Kidney epithelial cell (primary cell): ENCODE measurements at places on chromosomes 1 and 21. TPM values are rescaled to one million over a fixed set of nuclear protein-coding genes. Genes with fewer than 3 reads are reported as not detected.

- DNase-seq: no peak
Measured at GRCh38 chr21:42670884-42671283, 17.5 kb downstream of the PDE9A start.

DNA sequence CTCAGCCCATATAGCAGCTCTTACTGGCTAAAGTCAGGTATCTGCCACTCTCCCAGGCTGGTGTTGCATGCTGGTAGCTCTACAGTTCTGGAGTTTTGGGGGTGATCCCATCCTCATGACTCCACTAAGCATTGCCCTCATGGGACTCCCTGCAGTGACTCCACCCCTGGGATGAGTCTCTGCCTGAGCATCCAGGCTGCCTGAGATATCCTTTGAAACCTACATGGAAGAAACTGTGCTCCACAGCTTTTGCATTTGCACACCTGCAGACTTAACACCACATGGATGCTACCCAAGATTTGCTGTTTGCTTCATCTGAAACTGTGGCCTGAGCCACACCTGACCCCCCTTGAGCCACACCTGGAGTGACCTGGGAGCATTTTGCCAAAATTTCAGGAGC is 226.4 kb downstream of the C1orf94 start:
- no peak for DNase-seq

DNA sequence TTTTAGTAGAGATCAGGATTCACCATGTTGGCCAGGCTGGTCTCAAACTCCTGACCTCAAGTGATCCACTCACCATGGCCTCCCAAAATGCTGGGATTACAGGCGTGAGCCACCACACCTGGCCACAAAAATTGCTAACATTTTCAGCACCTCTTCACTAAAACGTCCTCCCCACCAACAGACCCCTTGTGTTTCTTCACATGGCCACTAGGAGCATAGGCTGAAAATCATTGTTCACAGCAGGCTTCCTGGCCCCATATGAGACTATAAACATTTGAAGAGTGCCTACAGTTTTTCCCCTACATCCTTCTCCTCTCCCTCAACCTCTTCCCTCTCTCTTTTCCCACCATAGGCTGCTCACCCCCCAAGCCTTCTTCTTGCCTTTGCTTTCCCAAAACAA is 28.0 kb upstream of the SFPQ start:
- DNase-seq: no peak

- DNase-seq: no peak
Measured at GRCh38 chr1:94231746-94232145, 5.6 kb downstream of the ARHGAP29 start.

DNA sequence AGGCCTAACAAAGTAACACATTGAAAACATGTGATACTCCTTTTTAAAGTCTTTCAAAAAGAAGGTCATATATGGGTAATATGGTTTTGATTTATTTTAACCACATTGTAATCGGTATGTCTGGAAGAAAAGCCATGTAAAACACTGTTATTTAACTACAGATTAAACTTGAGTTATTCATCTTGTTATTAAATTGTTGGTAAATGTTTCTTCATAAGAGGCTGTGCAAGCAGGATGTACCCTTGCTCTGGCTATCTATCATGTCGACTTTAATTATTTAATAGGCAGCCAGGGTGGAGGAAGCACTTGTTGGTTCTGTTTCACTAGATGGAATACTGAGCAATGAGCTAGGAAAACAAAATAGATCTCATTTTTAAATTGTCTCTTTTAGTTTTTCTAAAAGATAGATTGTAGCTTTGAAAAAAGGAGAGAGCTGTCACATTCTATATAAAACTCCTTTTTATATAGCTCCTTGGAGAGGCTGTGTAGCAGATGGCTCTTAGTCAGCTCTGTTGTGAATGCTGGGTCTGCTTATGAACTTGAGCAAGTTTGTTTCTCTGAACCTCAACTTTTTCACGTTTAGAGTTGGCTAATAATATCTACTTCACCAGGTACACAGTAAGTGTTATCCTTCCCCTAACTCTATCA is 39.5 kb downstream of the LRRC8B start:
- DNase-seq: no peak

DNA sequence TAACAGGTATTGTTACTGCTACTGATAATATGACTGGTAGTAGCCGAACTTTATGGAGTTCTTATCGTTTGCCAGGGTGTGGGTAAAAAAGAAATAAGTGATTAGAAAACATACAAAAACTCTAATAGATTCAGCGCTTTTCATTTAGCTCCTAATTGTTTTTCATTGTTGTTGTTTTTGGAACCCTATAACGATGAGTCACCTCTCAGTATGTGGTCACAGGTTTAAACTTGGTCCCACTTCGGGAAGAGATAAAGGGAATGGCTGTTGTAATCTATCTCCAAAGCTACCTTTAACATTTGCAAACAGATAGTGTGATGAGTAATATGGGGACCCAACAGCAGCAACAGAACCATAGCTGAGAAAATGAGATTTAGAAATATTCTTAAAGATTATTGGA is 62.7 kb upstream of the BCL10 start:
- DNase-seq: no peak

GRCh38 chr1:109598655-109599054 is 20.8 kb downstream of the GNAT2 start:
- no peak for DNase-seq

DNA sequence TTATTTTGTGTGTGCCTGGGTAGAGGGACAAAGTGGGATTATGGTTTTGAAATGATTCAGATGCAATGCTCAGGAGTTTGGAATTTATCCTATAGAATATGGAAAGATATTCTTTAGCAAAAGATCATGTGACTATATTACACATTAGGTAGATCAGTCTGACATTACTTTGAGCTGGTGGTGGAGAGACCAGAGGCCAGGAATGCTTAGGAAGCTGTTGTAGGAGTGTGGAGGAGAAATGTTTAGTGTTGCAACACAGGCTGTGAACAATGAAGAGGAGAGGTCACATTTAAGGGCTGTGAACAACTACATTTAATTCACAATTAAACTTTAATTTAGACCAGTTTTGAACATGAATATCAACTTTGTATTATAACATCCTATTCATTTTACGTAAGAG is 45.3 kb upstream of the PODN start:
- DNase-seq: no peak

GRCh38 chr1:57839526-57839925 is 415.7 kb upstream of the DAB1 start:
- no peak for DNase-seq

GRCh38 chr1:32291145-32291707 is 657 bp upstream of the HDAC1 start:
- DNase-seq: no peak

GRCh38 chr1:38267037-38268036 is 220.7 kb upstream of the POU3F1 start:
- no peak for DNase-seq

- no peak for DNase-seq
Measured at GRCh38 chr1:67559222-67559700, 125.7 kb upstream of the GADD45A start.

The CRABP2 gene
- 24.5 and 29.5 TPM in 2 replicates for total RNA-seq

The SELE gene
- not detected in 2 replicates for total RNA-seq

DNA sequence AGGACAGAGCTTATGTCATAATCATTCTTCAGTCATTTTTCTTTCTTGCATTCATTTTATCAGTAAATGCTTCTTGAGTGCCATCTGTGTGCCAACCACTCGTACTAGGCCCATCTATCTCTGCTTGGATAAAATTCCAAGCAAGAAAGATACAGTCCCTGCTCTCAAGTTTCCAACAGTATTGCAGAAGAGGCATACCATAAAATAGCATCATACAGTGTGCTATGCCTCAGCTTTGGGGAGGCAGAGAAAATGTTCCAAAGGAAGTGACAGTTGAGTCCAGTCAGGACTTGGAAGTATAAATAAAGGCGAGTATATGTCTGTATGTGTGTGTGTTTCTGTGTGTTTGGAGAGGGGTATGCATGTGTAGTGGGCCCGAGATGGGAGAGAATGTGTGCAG is 113.4 kb upstream of the HOOK1 start:
- DNase-seq: no peak

The SPATA1 gene
- not detected in 2 replicates for total RNA-seq

GRCh38 chr1:33719326-33719725 is 144.6 kb upstream of the HMGB4 start:
- no peak for DNase-seq

The DTL gene
- total RNA-seq: 5.1 and 6.4 TPM in 2 replicates

The LCE1D gene
- not detected in 2 replicates for total RNA-seq

The FAM177B gene
- total RNA-seq: not detected in 2 replicates

The WLS gene
- total RNA-seq: 39.2 and 55.0 TPM in 2 replicates

- no peak for DNase-seq
Measured at GRCh38 chr1:97392701-97393100, 528.1 kb downstream of the DPYD start.

- no peak for DNase-seq
Measured at GRCh38 chr21:34536820-34537219, 24.8 kb upstream of the KCNE1 start.

DNA sequence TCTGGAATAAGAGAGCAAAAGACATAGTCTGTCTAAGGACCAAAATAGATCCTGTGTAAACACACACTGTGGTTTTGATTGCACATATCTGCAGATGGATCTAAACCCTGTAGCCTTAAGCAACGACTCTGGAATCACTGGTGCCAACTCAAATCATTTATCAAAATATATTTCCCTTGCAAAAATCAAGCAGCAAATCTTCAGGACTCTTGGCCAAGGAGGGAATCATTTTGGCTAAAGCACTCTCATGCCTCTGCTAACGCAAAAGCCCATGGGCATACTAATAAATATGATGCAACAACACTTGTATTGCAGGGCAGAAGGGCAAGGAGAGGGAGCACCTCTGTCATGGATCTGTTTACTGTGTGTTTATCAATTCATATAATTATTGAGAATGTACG is 155.4 kb upstream of the DUSP10 start:
- no peak for DNase-seq

- no peak for DNase-seq
Measured at GRCh38 chr1:74548961-74549750, 36.7 kb upstream of the LRRC53 start.
